Stimulated activated CD8-positive, alpha-beta memory T cell treated with anti-CD3 and anti-CD28 coated beads, Interleukin-4, amount 100 ng/mL, for 1 hour (primary cell): ENCODE measurements at places on chromosomes 6 and 20.
A peak's percentile ranks its signal among the peaks of the same experiment; 100 is the strongest.

DNA sequence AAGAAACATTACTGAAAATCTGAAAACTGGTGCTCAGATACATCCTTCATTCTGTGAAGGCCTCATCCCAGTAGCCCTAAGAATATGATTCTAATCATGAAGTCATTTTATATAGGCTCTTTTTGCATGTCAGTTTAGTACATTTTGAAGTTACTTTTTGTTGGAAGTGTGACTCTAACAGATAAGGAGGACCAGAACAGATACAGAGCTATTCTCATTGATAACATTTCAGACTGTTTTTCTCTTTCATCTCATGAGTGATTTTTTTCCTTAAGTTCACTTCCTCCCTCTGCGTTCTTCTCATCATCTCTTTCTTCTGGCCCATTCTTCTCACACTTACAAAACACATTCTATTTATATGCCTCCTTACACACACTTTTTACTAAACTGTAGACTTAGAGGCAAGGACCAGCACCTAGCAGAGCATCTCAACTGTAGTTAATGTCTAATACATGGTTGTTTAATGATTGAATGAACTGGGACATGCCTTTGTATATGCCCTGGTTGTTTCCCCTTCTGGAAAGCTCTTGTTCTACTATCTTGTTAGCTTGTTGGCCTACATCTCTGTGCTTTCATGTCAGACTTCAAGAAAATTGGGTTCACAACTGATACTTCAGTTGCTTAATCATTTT lies 8.7 kb downstream of the CTNNBL1 start:
- DNase-seq = no peak

- no peak for DNase-seq
Observed at GRCh38 chr6:90044833-90045381, 150.6 kb downstream of the GJA10 start.

DNA sequence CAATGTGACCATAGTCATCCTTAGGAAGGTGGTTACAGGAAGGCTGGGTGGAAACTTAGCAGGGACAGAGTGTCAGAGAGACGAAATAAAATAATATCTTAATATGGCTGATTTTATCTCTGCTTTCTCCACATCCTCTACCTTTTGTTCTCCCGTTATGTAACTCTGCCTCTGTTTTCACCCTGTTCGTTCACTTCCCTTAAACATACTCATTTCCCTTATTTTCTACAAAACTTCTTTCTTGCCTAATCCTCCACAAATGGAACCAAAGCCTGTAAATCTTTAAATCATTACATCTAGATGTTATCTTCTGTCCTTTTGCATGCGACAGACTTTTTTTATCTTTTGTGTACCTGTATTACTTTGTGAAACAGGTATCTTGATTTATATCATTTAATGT lies 23.3 kb upstream of the CRIP3 start:
- DNase-seq = no peak

DNA sequence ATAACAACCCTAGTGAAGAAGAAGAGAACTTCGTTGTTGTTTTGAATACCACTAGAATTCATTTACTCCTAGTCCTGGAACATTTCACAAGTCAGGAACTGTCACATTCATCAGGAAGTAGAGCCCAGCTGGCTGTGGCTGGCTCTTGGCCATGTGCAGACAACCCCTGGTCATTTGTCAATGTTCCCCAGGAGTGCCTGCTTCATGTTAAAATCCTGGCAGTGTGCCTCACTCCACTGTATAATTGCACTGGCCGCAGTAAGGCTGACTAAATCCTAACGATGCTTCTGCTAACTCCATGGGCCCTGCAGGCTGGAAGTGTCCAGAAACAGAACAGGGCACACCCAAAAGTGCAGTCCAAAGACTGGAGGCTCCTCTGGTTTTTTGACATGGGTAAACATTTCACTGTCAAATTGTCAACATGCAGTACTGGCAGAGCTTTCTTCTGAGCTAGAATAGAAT lies 41.5 kb upstream of the ADGRF1 start:
- no peak for DNase-seq

- DNase-seq = no peak
Observed at GRCh38 chr6:150302520-150303176, 66.2 kb upstream of the IYD start.

- no peak for DNase-seq
Observed at GRCh38 chr6:147192278-147192911, 11.8 kb upstream of the STXBP5 start.

- no peak for DNase-seq
Observed at GRCh38 chr20:36670665-36671357, 24.8 kb upstream of the SLA2 start.

- no peak for DNase-seq
Observed at GRCh38 chr6:16438718-16439591, 200.6 kb downstream of the GMPR start.

- DNase-seq = no peak
Observed at GRCh38 chr6:167762259-167762962, 64.3 kb upstream of the AFDN start.

- DNase-seq = no peak
Observed at GRCh38 chr20:22684763-22685443, 100.5 kb upstream of the FOXA2 start.

DNA sequence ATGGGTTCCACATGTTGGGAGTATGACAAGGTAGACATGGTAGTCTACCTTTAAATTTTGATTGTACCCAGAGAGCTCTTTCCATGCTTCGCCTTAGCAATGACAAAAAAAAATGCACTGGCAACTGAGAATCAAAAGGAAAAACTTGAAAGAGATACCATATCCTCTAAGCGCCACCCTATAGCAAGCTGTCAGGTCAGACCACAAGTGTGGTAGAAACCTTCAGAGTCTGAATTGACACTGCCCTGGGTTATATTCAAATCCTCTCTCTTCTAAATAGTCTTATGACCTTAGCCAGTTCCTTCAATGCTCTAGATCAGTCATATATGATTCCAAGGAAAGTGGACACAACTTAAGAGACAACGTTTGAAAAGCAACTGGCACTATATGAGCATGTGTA lies 45.6 kb upstream of the SMLR1 start:
- DNase-seq = no peak

- DNase-seq = no peak
Observed at GRCh38 chr6:110017946-110018345, 39.8 kb downstream of the GPR6 start.

- DNase-seq = no peak
Observed at GRCh38 chr6:49766762-49767161, 20.3 kb downstream of the PGK2 start.

DNA sequence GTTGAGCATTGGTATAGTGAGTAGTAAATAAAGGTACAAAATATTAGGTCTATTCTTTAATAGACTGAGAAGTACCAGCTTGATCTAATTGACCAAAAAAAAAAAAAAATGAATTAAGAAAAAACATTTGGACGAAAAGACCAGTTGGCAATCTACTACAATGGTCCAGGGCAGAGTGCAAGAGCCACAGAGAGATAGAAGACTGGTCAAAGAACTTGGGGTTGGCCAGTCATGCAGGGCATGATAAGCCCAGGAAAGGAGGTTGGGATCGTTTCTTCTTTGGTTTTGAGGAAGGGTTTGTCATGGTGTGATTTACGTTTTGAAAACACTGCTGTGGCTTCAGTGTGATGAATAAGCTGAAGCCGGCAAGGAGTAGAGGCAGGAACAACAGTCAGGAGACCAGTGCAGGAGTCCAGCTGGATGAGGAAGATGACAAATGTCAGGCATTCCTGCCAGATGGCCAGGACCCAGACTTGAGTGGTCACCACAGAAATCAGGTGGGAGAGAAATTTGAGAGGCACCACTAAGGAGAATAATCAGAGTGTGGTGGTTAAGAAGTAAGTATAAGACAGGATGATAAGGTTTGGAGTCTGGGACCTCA lies 14.0 kb downstream of the SMLR1 start:
- DNase-seq = no peak

GRCh38 chr6:14200047-14200446 lies 82.5 kb downstream of the CD83 start:
- DNase-seq = no peak

DNA sequence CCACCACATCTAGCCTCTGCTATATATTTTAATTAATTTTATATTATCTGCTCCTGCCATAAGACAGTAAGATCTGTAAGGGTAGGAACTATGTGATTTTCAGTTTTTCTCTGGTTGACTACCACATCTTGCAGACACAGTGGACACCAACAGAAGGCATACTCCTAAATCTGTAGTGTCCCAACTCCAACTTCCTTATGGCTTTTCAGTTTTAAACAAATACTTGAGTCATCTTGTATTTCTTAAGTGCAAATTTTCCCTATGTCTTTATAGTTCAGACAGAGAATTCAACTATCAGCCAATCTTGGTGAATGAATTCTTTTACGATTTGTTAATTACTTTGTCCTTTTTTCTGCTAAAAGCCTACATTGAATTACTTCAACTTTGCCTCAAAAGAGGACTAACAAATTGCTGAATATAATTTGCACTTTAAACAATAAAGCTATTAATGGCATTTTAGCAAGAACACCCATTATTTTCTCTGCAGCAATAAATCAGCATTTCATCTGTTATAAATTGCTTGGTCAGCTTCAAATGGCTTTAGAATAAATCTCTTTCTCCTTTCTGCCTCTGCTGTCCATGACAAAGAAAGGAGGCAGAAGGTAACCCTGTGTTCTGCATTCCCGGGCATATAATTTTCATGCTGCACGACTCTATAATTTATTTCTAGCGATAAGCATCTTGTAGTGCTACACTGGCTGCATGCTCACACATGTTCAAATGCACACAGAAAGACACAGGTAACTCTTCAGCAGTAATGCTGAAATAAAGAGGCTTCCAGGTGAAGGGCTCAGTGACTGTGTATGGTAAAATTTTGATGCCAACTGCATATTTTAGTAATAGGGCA lies 144.8 kb downstream of the BACH2 start:
- no peak for DNase-seq

- no peak for DNase-seq
Observed at GRCh38 chr20:8996817-8997512, 71.9 kb upstream of the PLCB4 start.

- DNase-seq = no peak
Observed at GRCh38 chr6:12911427-12911826, 194.9 kb downstream of the PHACTR1 start.

DNA sequence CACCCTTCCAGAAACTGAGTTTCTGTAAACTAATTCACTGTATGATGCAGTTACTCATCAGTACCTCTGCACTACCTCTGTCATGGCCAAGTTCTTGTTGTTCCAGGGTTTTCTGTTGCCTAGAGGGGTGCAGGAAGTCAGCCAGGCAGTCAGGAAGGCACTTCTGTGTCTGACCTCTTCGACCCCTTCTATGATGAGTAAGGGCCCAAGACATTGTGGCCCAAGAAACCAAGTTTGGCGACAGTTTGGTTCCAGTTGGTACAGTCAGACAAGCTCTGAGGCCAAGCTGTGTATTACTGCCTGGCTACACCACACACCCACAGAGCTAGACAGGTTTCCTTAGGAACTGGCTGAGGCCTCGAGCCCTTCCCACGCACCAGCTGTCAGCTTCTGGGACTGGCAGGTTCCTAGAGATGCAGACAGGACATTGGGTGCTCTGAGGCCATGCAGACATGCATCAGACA lies 41.2 kb downstream of the TRAF3IP2 start:
- no peak for DNase-seq

- DNase-seq = no peak
Observed at GRCh38 chr6:133608620-133609019, 280.3 kb upstream of the TCF21 start.

GRCh38 chr6:113381959-113382358 lies 475.2 kb upstream of the MARCKS start:
- no peak for DNase-seq

- DNase-seq = no peak
Observed at GRCh38 chr6:90849686-90850085, 262.8 kb upstream of the MAP3K7 start.

GRCh38 chr6:163148451-163149278 lies 265.9 kb upstream of the QKI start:
- no peak for DNase-seq

DNA sequence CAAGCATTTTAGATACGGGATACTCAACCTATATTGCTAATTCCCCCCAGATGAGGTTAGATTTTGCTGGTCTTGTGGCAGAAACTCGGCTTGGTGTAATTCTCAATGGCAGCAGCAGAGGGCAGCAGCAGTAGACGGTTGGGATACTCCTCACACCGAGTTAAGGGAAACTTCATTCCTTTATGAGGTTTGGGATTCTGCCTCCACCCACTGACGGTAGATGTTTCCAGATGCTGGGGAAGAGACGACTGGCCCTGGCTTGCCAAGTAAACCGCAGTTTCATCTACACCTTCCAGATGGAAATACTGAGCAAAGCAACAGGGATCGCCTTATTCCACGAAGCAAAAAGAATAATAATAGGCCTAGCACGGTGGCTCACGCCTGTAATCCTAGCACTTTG lies 8.2 kb upstream of the TBC1D7 start:
- DNase-seq = peak; percentile 25

DNA sequence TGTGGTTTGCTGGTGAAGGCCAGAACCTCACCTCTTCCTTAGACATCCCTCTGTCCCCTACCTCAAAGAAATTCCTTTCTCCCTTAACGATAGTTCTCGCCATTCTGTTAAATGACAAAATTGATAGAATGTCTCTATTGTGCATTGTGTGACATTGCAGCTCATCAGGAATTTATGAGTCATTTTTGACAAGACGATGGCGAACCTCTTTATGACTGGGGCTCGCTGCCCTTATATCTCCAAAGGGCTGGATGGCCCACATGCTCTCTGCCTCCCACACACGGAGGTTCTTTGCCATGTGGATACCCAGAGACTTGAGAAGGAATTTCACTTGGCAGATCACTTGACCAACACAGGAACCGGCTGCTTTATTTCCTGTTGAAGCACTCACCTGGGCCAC lies 66.8 kb upstream of the RPS6KA2 start:
- no peak for DNase-seq

DNA sequence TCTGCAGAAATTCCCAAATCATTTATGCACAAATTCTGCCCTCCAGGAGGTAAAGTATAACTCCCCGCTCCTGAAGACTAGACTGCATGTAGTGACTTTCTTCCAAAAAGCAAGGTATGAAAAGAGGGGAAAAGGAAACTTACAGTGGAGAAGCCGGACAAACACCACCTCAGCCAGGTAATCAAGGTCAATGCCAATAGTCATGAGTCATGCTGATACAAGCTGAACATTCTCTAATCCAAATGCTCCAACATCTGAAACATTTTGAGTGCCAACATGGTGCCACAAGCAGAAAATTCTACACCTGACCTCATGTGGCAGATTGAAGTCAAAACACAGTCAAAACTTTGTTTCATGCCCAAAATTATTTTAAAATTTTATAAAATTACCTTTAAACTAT lies 165.6 kb downstream of the FOXA2 start:
- no peak for DNase-seq

GRCh38 chr20:53592992-53593465 lies 610 bp downstream of the ZNF217 start:
- DNase-seq = no peak

DNA sequence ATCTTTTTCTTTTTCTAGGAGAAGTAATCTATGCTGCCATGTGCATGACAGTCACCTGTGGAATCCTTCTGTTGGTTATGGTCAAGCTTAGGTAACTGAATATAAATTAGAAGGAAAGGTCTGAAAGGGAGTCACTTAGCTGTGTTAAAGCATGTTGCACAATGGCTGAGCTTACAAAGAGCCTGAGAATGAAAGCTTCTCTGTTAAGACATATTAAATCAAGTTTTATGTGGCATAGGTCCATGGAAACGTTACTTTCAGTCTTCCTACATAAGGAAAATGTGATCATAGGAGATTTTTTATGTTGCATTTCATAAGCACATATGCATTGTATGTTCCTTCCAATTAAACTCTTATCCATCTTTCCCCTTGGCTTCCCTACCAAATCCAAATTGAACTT lies 72.1 kb downstream of the GFRAL start:
- no peak for DNase-seq

- no peak for DNase-seq
Observed at GRCh38 chr6:15870333-15871043, 207.7 kb upstream of the DTNBP1 start.

GRCh38 chr6:125953502-125953875 lies 3.1 kb upstream of the HINT3 start:
- no peak for DNase-seq
